Body of pancreas (tissue), 4 donors: ENCODE measurements at places on chromosomes 7 and 10.

DNA sequence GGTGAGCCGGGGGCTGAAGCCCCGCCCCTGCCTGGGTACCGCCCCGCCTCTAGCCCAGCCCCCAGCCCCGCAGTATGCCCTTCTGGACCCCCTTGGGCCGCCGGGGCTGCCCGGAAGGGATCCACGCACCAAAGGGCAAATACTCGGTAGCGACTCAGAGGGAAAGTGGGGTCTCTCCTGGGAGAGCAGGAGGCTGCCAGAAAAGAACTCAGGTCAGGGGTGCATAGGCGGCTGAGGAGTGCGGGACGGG, 796 bp downstream of the FBXL15 start:
- peak overlapping the region; percentile 96 for H3K27ac ChIP-seq
- H3K36me3 ChIP-seq, result no peaks in the 10 kb centered on the region
- H3K27me3 ChIP-seq, result no peaks in the 10 kb centered on the region
- DNase-seq, result no peak

- peaks cover 13% of the 10 kb centered on the region for H3K4me1 ChIP-seq
- no peak overlapping the region for H3K4me3 ChIP-seq
- no peak overlapping the region for H3K27ac ChIP-seq
- no peaks in the 10 kb centered on the region for H3K27me3 ChIP-seq
- DNase-seq, result no peak
- H3K36me3 ChIP-seq, result no peaks in the 10 kb centered on the region
Measured at GRCh38 chr10:91891125-91892001, 17.9 kb downstream of the FGFBP3 start.

DNA sequence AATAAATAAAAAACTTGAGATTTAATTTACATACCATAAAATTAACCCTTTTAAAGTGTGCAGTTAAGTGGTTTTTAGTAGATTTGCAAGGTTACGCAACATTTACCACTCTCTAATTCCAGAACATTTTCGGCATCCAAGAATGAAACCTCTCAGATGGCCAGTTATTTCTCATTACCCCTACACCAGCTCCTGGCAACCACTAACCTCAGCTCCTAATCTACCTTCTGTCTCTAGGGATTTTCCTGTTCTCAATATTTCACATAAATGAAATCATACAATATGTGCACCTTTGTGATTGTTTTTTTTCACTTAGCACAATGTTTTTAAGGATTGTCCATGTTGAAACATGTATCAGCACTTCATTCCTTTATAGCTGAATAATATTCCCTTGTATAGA, 45.1 kb downstream of the INPP5F start:
- no peaks in the 10 kb centered on the region for H3K27me3 ChIP-seq
- H3K27ac ChIP-seq, result no peak overlapping the region
- H3K4me1 ChIP-seq, result no peaks in the 10 kb centered on the region
- H3K4me3 ChIP-seq, result no peak overlapping the region
- H3K36me3 ChIP-seq, result no peaks in the 10 kb centered on the region

- DNase-seq, result no peak
- no peak overlapping the region for H3K4me3 ChIP-seq
- no peaks in the 10 kb centered on the region for H3K36me3 ChIP-seq
- no peaks in the 10 kb centered on the region for H3K4me1 ChIP-seq
- H3K27me3 ChIP-seq, result no peaks in the 10 kb centered on the region
- H3K27ac ChIP-seq, result no peak overlapping the region
Measured at GRCh38 chr7:44386139-44386913, 60.9 kb upstream of the CAMK2B start.

GRCh38 chr7:12322284-12322902, 81.3 kb downstream of the VWDE start:
- H3K4me3 ChIP-seq, result no peak overlapping the region
- peaks cover 5% of the 10 kb centered on the region for H3K4me1 ChIP-seq
- no peak overlapping the region for H3K27ac ChIP-seq
- no peaks in the 10 kb centered on the region for H3K36me3 ChIP-seq
- no peaks in the 10 kb centered on the region for H3K27me3 ChIP-seq

- peaks cover 19% of the 10 kb centered on the region for H3K4me1 ChIP-seq
- peak overlapping the region; percentile 97 for H3K27ac ChIP-seq
- no peaks in the 10 kb centered on the region for H3K27me3 ChIP-seq
- no peaks in the 10 kb centered on the region for H3K36me3 ChIP-seq
- no peak overlapping the region for H3K4me3 ChIP-seq
Measured at GRCh38 chr10:119205894-119206602, 1.3 kb upstream of the GRK5 start.

DNA sequence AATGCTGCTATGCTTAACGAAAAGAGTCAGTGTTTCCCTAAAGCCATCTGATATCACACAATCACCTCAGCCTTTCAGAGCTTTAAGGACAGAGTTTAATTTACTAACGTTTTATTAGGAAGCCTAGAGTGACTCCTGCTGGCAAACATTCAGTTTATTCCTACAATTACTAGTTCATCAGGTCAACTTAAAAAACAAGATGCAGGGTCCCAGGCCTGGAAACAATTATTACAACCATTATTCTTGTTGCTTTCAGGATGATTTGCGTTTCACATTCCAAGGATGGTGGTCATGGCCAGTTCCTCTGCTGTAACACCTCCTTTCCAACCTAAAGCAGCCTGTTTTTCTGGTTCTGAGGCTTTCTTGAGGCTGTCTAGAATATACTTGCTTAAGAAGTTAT, 1.5 kb upstream of the FAM53B start:
- H3K4me3 ChIP-seq, result no peak overlapping the region
- no peaks in the 10 kb centered on the region for H3K27me3 ChIP-seq
- H3K36me3 ChIP-seq, result no peaks in the 10 kb centered on the region
- peak overlapping the region; percentile 85 for H3K27ac ChIP-seq
- no peak for DNase-seq

- H3K27me3 ChIP-seq, result no peaks in the 10 kb centered on the region
- H3K4me3 ChIP-seq, result no peak overlapping the region
- H3K4me1 ChIP-seq, result no peaks in the 10 kb centered on the region
- H3K27ac ChIP-seq, result no peak overlapping the region
- no peaks in the 10 kb centered on the region for H3K36me3 ChIP-seq
Measured at GRCh38 chr7:28984631-28985030, 26.5 kb upstream of the TRIL start.

DNA sequence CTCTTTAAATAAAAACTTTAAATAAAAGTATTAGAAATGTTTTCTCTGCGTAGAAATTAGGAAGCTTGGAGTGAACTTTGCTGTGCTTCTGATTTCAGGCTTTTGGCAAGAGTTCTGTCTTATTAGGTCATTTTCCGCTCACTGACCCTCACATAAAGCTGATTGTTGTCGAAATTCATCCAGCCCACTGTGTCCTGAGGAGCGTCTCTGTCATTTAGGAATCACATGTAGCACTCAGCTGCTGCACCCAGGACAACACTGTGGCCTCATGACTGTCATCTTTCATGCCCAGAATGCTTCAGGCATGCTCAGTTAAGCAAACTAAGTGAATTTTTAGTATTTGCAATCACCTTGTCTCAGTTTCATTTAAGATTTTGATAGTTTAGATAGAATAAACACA, 57.8 kb upstream of the MSRB2 start:
- H3K4me1 ChIP-seq, result no peaks in the 10 kb centered on the region
- no peaks in the 10 kb centered on the region for H3K36me3 ChIP-seq
- DNase-seq, result no peak
- no peak overlapping the region for H3K4me3 ChIP-seq

DNA sequence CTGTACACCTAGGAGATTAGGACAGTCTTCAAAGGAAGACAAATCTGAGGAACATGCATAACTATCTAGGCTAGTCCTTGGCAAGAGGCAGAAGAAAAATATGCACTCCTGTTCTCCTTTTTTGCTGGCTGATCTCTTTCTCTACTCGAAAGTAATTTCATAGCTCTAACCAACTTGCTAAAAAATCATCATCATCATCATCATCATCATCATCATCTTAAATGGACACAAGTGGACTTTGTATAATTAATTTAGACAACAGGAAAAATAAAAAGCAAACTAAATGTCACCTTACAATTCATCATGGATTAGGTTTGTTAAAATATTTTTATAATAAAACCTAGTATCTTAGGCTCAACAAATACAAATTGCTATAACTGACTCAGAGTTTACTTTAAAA, 47.2 kb upstream of the DKK1 start:
- no peaks in the 10 kb centered on the region for H3K27me3 ChIP-seq
- DNase-seq, result no peak
- no peak overlapping the region for H3K4me3 ChIP-seq
- no peaks in the 10 kb centered on the region for H3K36me3 ChIP-seq
- H3K27ac ChIP-seq, result no peak overlapping the region
- H3K4me1 ChIP-seq, result no peaks in the 10 kb centered on the region

DNA sequence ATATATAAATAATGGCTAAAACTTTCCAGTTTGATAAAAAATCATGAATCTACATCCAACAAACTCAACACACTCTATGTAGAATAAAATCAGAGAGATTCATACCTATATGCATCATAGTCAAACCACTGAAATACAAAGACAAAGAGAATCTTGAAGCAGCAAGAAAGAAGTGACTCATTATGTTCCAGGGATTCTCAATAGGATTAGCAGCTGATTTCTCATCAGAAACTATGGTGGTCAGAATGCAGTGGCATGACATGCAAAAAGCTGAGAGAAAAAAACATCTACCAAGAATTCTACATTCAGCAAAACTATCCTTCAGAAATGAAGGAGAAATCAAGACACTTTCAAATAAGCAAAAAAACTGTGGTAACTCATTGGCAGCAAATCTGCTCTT, 187.4 kb downstream of the RNLS start:
- H3K36me3 ChIP-seq, result no peaks in the 10 kb centered on the region
- no peaks in the 10 kb centered on the region for H3K27me3 ChIP-seq
- no peak overlapping the region for H3K27ac ChIP-seq
- H3K4me1 ChIP-seq, result no peaks in the 10 kb centered on the region

DNA sequence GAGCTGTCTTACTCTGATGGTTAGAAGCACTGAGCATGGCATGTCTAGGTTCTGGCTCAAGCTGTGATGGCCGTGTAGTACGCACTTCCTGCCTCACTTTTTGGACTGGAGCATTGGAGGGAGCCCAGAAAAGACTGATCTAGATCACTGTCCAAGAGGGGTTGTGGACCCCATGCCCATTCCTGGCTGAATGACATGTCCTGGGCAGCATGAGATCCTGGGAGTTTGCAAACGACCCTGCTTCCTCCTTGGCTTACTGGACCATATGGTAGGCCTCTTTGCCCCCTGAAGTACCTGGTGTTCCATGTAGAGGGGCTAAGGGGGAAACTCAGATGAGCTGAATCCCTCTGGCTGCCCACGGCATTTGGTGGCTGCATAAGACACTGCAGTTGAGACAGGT, 36.7 kb downstream of the ARHGAP22 start:
- H3K27me3 ChIP-seq, result no peaks in the 10 kb centered on the region
- H3K36me3 ChIP-seq, result no peaks in the 10 kb centered on the region

- H3K4me1 ChIP-seq, result peaks cover 15% of the 10 kb centered on the region
- H3K27me3 ChIP-seq, result no peaks in the 10 kb centered on the region
- H3K4me3 ChIP-seq, result peak within 1 kb of the TSS; percentile 37
- no peak within 1 kb of the TSS for H3K27ac ChIP-seq
Measured at GRCh38 chr7:101362334-101363195, at the start of gene COL26A1. Gene COL26A1 (plus strand): TSS chr7:101362875. CDS start chr7:101363033, 158 bp downstream.

DNA sequence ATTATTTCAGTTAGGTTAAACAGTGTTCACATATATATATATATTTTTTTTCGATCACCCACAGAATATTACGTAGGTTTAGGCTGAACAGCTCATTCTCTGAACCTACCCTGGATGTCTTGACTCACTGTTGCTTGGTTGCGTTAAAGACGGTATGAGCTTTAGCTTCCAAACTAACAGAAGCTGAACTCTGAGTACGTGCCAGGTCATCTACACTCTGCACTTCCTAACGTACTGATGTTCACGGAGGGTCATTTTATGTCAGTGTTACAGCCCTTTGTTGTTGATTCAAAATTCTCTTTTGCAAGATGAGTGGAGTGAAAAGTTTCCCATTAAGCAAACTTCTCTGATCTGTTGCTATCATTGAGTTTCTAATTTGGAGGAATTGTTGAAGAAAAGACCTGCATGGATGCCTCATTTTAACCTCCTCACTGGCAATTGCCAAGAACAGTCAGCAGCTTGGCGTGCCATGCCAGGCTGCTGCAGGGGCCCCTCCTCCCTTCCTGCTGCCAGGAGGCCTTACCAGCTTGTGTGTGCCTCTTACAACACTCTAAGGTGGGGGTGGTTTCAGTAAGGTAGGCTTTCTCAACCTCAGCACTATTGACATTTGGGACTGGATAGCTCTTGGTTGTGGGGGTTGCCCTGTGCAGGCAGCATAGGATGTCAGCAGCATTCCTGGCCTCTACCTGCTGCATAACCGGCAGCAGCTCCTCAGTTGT, 44.3 kb downstream of the INSYN2A start:
- H3K27me3 ChIP-seq, result no peaks in the 10 kb centered on the region
- H3K27ac ChIP-seq, result no peak overlapping the region
- no peak for DNase-seq
- no peaks in the 10 kb centered on the region for H3K36me3 ChIP-seq

- H3K4me3 ChIP-seq, result no peak overlapping the region
- no peak overlapping the region for H3K27ac ChIP-seq
- no peak for DNase-seq
- H3K27me3 ChIP-seq, result no peaks in the 10 kb centered on the region
Measured at GRCh38 chr7:151615058-151615457, 95.4 kb upstream of the RHEB start.

DNA sequence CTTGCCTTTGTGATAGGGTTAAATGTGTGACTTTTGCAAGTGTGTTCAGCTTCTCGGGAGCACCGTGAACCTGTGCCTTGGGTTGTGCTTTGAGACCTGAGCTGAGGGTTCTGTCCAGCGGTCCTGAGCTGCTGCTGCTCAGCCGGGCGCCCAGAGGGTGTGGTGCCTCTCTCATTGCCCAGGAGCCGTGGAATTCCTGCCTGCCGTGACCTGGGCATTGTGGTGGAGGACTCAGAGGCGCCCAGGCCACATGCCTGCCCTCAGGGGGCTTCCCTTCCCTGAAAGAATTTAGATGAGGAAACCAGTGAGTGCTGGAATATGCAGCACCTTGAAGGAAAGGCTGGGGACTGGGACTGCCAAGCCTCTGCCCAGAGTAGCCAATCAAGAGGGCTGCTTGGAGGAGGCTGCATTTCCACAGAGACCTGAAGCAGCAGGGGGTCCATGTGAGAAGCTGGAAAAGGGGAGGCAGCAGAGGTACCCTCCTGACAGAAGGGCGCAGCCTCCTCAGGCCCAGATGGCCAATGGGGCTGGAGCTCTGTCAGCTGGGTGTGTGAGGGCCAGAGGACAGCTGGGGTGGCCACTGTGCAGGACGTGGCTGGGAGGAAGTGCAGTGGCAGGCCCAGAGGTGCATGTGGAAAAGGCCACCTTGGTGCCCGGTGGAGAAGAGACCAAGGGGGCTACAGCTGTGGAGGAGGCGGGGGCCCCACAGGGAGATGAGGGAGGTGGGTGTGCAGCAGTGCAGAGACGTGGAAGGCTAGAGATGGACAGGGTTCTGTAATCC, 107.3 kb downstream of the NKX6-2 start:
- no peak overlapping the region for H3K4me3 ChIP-seq
- DNase-seq, result peak; percentile 12
- H3K4me1 ChIP-seq, result peaks cover 20% of the 10 kb centered on the region
- H3K36me3 ChIP-seq, result no peaks in the 10 kb centered on the region

GRCh38 chr10:131644864-131645658, 255.7 kb upstream of the PPP2R2D start:
- H3K4me1 ChIP-seq, result no peaks in the 10 kb centered on the region
- no peaks in the 10 kb centered on the region for H3K27me3 ChIP-seq
- H3K27ac ChIP-seq, result no peak overlapping the region
- no peaks in the 10 kb centered on the region for H3K36me3 ChIP-seq
